ENCODE measurements at places on chromosomes 12 and 14.

- DNase-seq, result no peak
Observed at GRCh38 chr14:81303258-81303935, 82.6 kb upstream of the GTF2A1 start.

DNA sequence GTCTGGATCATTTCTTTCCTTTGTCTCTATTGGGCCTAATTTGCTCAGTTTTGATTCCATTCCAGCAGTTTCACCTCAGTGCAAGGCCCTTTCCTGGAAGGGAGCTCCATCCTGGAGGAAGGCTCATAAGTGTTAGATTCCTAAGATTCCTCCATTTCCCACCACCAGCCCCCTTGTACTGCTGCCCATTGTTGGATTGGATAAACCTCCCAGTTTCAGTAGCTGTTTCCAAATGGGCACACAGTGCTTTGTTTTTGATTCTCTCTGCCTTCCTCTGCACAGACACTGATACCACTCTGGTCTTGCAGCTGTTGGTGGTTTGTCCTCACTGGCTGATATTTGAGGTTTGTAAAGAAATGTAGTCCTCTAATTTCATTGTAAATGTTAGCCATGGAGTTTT, 158.9 kb downstream of the SLC15A5 start:
- no peak for DNase-seq

DNA sequence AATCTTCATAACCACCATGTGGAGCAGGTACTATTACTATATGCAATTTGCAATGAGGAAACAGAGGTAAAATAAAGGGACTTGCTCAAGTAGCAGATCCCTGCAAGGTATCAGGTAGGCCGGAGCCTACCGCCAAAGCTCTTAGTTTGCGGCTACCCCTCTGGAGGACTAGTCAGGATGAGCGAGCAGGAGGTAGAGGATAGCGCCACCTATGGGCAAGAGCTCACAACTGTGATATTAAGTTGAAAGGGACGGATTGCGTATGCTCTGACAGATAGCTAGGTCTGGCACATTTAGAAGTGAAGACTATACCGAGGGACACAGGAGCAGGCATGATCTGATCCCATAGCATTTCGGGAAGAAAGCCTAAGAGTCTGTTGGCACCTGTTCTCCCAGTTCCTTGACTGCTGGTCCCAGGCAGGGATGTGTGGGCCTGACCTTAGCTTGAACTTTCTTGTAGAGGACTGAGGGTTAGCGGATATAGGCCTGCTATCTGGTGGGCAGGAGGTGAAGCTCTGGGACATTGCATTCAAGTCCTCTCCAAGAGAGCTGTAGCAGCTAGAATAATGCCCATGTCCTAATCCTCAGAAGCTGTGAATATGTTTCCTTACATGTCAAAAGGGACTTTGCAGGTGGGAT, 48.0 kb downstream of the SLC17A8 start:
- peak; percentile 17 for DNase-seq

GRCh38 chr12:50925342-50925651, 27.0 kb upstream of the HIGD1C start:
- DNase-seq, result no peak

DNA sequence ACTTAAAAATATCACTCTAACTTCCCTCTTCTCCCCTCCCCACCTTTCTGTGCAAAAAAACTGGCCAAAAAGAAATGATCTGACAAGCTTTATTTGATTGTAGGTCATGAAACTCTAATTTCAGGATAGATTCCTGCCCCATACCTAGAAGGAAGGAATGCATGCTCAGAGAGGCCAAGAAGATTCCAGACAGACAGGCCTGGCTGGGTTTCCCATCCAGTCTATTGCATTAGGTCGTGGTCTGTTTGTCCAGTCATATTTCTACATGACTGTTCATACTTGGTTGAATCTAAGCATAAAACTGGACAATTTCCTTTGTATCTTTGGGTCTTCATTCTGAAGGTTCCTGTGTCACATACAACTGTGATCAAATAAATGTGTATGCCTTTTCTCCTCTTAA, 20.0 kb upstream of the SLC15A5 start:
- no peak for DNase-seq

DNA sequence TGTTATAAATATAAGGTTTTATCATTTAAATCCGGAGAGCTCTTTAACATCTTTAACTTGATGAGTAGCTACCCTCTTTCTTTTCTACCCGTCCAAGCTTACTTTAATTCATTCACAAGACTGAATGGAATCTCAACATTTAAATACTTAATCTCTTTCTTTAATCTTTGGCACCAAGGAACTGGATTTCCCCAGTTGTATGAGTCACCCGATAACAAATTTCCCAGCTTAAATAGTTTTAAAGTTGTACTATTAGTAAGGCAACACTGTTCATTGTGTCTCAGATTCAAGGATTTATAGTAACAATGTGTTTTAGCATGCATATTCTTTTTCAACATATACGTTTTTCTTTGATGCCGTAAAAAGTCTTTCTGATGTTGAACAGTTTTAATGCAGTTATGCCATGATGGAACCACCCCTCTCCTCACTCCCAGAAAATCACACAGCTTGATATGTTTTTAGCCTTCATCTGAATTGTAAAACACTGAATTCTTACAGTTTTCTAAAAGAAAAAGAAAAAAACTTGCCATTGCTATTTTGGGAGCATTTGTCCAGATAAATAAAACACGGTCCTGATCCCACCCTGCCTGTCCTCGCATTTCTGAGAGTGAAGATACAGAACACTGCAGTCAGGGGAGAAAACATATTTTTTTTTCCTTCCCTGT, 16.0 kb upstream of the LRP6 start:
- DNase-seq, result no peak

DNA sequence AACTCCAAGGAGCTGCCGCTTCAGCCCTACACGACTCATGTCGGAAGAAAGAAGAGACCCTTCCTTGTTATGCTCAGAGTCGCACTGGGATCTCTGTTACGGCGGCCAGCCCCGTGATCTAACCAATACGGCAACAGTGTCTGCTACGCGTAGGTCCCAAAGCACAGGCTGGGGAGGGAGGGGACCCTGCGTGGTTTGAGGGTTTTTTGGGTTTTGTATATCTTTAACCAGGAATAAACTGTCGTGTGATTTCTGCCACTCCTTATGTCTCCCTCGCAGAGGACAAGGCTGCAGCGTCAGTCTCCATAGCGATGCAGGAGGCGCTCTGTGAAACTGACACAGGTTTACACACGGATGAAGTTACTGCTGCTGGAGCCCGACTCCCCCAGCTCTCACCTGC, 60.0 kb upstream of the DIO3 start:
- no peak for DNase-seq

DNA sequence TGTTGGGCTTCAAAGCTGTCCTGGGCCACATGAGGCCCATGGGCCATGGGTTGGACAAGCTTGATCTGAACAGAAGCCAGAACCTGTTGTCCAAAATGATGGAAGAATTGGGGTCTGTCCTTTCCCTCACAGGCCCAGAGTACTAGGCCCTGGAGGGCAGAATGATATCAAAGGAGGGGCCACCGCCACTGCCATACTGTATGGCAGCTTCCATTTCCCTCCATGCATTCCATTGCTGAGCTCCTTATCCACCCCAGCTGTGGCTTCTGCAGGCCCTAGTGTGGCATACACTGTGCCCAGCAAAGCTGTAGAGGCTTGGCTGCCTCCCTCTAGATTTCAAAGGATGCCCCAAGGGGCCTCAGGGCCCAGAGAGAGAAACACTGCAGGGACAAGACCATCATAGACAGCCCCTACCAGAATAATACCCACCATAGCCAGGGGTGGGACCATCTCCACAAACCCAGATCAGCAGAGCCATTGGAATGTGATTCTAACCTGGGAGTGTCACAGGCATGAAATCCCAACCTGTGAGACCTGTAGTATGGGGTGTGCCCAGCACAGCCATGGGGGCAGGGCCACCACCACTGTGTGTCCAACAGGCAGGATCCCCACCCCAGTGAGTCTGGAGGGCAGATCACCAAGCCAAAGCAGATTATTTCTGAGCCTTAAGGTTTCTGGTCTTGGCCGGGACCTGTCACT, 61.4 kb upstream of the BEGAIN start:
- DNase-seq, result no peak

GRCh38 chr12:4975574-4975973, 65.9 kb downstream of the KCNA1 start:
- DNase-seq, result no peak

GRCh38 chr12:7905071-7905470, 30.9 kb downstream of the SLC2A3 start:
- no peak for DNase-seq

DNA sequence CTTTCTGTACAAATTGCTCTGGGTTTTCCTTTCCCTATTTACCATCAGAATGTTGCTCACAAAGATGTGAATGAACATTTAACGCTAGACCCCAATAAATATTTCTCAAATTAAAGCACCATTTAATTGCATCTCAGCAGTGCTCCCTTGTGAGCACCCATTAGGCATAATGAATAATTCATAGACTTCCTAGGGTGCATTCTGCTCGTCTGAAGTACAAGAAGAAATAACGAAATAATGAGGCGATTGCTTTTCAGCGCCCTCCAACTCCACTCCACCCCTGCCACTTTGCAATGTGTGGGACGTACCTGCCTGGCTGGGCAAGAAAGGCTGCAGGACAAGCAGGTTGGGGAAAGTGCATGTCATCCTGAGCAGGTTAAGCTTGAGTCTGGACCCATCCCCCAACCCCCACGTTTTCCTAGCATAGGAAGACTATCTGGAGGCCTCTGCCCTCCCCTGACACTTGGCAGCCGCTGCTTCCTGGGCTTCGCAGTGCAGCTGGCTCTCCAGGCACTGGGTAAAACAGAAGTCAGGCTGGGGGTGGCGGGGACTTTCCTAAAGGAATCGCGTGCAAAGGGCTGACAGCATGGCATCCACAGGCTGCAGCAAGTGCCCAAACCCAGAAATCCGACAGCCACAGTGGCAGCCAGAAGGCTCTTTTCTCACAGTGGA, 253.7 kb downstream of the DUSP6 start:
- no peak for DNase-seq

- no peak for DNase-seq
Observed at GRCh38 chr12:76899522-76899921, 20.7 kb upstream of the CSRP2 start.

GRCh38 chr14:105519946-105520698, 6.3 kb upstream of the TMEM121 start:
- no peak for DNase-seq

DNA sequence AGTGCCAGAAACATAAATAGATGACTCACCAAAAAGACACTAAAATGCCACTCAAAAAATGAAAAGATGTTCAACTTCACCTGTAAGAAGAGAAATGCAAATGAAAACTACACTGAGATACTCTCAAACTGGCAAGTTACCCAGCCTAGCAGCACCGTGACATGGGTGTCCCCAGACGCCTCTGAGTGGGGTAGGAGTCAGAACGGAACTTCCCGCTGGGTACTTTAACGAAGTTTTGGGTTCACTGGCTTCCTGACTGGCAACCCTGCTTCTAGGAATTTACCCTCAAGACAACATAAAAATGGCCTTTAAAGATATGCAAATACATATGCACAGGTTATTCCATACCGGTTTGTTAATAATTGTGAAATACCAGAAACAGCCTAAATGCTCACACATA, 52.6 kb downstream of the RIMBP2 start:
- no peak for DNase-seq

GRCh38 chr14:53953828-53954550, 2.6 kb downstream of the BMP4 start:
- peak; percentile 55 for DNase-seq

DNA sequence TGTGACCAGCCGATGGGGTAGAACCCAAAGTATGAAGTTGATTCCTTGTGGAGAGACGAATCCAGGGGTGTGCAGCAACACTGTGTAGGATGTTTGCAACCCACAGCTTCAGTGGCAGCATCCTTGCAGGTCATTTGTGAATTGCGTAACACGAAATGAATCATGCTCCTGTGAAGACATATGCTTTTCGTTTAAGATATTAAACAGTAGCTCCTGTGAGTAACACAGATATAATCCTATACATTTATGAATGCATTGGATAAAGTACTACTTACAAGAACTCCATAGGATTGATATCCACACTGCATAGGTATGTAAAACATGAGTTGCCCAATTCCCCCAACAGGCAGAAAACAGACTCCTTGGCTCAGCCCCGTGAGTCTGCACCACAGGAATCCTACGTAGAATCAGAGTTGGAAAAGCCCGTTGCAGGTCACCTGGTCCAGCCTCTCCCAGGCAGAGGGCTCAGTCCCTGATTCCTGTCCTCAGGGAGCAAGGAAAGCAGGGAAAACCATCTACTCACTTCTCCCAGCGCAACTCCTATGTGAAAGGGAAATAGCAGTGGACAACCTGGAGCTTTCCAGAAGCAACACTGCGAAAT, 75.8 kb downstream of the GPATCH2L start:
- DNase-seq, result peak; percentile 75

DNA sequence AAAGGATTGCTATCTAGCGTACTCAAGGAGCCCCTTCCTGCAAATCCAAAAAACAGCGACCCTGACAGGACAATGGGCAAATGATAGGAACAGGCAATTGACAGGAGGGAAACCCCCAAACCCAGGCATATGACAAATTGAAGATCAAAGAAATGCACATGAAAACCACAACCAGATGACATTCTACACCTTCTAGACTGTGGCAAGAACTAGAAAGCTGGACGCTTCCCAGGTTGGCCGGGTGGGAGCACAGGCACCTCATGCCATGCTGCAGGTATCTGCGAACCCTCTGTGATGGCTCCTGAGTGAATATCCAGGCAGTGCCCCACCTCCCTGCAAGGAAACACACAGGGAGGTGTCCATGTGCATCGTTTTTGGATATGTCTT, 37.1 kb downstream of the CMKLR1 start:
- no peak for DNase-seq

- peak; percentile 54 for DNase-seq
Observed at GRCh38 chr12:114662512-114663177, 21.3 kb downstream of the TBX3 start.

DNA sequence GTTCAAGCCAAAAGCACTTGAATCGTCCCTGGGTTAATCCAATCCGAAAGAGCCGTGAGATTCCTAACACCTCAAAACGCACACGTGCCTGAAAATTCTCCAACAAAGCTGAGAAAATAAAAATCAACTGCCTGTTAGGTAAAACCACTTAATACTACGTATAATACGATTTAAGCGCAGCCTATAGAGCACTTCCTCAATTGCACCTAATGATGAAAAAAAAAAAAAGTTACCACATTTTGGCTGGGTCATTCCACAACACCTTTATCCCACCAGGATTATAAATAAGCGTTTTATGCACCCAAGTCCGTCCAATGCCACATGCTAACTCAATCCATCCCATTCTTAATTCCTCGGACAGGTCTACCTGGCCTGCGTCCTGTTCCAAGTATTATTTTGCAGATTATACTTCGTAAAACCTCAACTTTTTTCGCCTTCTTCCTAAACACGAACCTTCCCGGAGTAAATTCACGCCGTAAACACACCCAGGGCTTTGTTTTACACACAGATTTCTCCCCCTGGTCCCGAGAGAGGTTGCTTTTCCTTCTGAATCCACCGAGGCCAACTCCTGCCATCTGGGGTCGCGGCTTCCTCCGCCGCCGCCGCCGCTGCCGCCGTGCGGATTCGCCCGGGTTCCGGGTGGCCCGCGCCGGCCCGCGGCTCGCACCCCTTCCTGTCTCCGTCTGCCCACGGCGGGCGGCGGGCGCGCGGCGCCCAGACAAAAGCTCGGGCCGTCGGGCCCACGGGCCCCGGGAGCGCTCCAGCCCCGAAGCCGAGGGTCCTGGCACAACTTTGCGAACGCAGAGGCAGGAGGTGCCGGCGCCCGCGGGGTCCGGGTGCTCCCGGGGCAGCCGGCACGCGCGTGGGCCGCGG, 66.2 kb downstream of the RNF34 start:
- DNase-seq, result no peak

Data from HTR-8/SVneo (cell line).